Adipose tissue (tissue), 3 donors: ENCODE measurements at places on chromosomes 2 and 18. TPM values are rescaled to one million over a fixed set of nuclear protein-coding genes. Genes with fewer than 3 reads are reported as not detected.

TTN gene
- 0.03 TPM for polyA plus RNA-seq

SDC1 gene
- 1.5 TPM for polyA plus RNA-seq

FEV gene
- not detected for polyA plus RNA-seq

REG3A gene
- polyA plus RNA-seq, result 0.36 TPM

BZW1 gene
- 142 TPM for polyA plus RNA-seq

GTF3C2 gene
- 21.4 TPM for polyA plus RNA-seq

ARMC9 gene
- 1.5 TPM for polyA plus RNA-seq

DAPL1 gene
- 0.31 TPM for polyA plus RNA-seq

PPIG gene
- polyA plus RNA-seq, result 31.9 TPM

CLEC4F gene
- polyA plus RNA-seq, result not detected

NDC80 gene
- 0.16 TPM for polyA plus RNA-seq

STAT4 gene
- polyA plus RNA-seq, result 0.90 TPM

FAM124B gene
- polyA plus RNA-seq, result 1.8 TPM

RNF152 gene
- polyA plus RNA-seq, result 5.6 TPM

CAVIN2 gene
- polyA plus RNA-seq, result 50.2 TPM

AQP12B gene
- 159 TPM for polyA plus RNA-seq

GALNT13 gene
- 1.6 TPM for polyA plus RNA-seq

GNAL gene
- polyA plus RNA-seq, result 2.7 TPM

CCDC121 gene
- polyA plus RNA-seq, result 1.7 TPM

TMEM37 gene
- polyA plus RNA-seq, result 9.2 TPM

ANKRD53 gene
- 8.9 TPM for polyA plus RNA-seq

NT5DC4 gene
- not detected for polyA plus RNA-seq

DNAJC5G gene
- polyA plus RNA-seq, result not detected
